ENCODE measurements at places on chromosomes 12 and 14.

DNA sequence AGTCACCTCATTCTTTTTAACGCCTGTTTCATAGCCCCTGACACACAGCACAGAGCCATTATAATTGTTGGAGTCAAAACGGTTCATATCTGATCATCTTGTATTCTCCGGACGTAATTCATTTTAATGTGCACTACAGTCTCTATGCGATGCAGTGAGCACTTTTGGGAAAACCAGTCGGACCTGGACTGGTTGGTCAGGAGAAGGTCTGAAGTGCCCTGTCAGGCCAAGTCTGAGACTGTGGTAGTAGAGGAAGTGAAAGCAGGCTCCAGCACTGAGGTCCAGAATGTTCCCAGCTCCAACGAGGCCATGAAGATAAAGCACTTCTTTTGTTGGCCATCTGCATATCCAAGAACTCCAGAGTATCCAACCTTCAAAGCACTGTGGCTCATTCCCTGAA is 117.1 kb upstream of the NCOR2 start:
- no peak for DNase-seq

- DNase-seq: no peak
Observed at GRCh38 chr14:99535448-99535847, 54.2 kb downstream of the CCNK start.

DNA sequence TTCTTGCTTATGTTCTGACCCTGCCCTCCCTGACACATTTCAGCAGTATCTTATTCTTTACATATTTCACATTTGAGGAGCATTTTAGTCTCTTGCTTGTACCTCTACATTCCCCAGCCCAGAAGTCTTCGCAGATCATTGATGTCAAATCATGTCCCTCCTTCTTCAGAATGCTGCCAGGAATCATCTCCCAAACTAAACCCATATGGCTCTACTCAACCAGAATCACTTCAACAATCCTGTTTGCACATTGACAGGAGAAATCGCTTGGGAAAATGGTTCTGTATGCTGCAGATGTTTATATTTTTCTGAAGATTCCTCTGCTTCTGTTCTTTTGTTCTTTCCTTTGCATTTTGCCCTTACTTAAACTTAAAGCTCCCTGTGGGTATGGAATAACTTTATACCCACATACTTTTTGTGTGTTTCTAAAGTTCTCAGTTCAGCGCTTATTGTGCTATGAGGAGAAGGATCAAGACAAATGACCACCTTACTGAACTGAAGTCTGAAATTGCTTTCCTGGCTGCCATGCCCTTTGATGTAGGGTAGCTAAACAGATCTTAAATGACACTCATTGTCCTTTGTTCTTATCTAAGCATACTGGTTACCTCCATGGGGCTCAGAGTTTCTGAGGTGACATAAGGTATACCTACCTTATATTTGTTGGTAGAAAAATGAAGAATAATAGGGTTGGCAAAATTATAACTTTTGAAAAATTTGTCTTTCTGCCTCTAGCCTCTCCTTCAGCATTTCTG is 134.6 kb downstream of the SLC25A21 start:
- no peak for DNase-seq

- DNase-seq: no peak
Observed at GRCh38 chr12:106767954-106768822, 6.3 kb upstream of the RIC8B start.
